Activated CD4-positive, alpha-beta T cell treated with anti-CD3 and anti-CD28 coated beads, Interleukin-2, amount 50 U/mL, for 4 hours (primary cell): ENCODE measurements at places on chromosomes 1 and 21.

DNA sequence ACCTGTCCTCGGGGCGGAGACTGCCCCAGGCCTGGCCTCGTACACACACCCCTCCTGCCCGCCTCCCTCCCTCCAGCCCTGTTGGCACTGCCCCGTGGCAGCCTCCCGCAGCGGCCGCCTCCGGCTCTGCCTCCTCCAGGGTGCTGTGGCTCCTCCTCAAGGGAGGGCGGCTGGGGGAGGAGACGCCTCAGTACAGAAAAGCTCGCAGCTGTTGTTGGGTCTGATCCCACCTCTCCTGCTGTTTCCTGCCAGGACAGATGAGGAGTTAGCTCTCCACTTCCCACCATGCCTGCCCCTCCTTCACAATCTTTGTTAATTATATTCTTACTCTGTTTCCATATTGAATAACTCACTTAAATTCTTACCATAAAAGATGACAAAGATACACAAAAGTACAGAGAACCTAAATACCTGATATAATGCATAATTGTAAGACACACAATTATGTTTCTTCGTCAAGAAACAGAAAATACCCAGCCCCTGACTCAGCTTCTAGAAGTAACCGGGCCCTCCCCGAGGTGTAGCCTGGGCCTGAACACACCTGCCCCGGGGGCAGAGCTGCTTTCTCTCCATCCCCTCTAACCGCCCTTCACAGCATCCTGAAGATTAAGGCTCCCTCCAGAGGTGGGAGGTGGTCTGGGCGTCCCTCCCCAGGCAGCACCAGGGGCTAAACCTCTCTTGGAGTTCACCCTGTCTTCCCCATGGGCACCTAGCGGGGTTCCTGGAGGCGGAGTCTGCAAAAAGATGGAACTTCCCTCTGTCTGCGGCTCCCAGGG, 30.6 kb upstream of the COL6A1 start:
- DNase-seq = no peak

GRCh38 chr1:8879922-8880676, 1.6 kb upstream of the ENO1 start:
- DNase-seq = no peak

DNA sequence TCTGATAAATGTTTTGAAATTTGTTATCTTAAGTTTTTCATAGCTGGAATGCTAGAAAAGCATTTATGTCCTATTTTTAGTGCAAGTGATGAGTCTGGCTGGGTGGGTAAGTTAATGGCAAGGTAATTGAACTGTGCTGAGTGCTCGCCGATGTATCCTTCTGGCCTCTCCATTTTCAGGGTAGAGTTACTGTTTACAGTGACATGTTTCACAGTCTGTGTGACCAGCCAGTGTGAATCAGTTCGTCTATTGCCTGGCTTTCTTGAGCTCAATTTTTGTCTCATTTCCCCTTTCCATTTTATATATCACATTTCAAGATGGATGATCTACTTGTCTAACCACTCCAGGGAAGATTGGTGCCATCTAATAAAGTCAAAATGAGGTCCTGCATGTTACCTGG, 44.1 kb downstream of the ITSN1 start:
- DNase-seq = no peak

- no peak for DNase-seq
Measured at GRCh38 chr1:53107090-53107489, 35.3 kb downstream of the SLC1A7 start.

- DNase-seq = no peak
Measured at GRCh38 chr1:164560121-164560541, 1.1 kb downstream of the PBX1 start.

GRCh38 chr21:35579520-35580293, 480.6 kb downstream of the SETD4 start:
- no peak for DNase-seq

- DNase-seq = no peak
Measured at GRCh38 chr21:24179110-24179509, 1428.2 kb downstream of the MRPL39 start.

DNA sequence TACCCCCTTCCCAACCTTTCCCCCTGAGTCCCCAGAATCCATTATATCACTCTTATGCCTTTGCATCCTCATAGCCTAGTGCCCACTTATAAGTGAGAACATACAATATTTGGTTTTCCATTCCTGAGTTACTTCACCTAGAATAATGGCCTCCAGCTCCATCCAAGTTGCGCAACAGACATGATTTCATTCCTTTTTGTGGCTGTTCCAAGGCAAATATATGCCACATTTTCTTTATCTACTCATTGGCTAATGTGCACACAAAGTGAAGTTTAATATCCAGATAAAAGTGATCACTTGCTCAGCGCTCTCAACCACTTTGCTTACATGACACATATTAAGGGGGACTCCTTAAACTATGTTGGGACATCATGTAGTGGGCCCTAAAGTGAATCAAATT, 72.4 kb upstream of the TIAM1 start:
- no peak for DNase-seq

DNA sequence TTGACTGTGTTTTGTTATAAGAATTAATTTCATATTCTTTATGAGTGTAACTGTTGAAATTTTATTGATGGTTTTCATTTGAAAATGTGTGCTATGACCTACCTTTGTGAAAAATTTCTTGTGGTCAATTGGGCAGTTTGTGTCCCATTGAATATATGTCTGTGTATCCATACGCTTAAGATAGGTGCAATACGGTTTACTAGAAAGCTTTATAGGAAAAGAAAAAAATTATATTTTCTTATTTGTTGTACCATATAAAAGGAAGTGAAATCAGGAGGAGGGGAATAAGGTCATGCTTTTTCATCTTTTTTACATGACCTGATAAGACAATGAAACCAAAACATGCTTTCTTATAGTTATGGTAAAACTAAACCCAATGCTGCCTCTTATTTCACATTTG, 807.7 kb downstream of the USP25 start:
- no peak for DNase-seq

- DNase-seq = no peak
Measured at GRCh38 chr1:10724052-10724494, 72.4 kb downstream of the CASZ1 start.

DNA sequence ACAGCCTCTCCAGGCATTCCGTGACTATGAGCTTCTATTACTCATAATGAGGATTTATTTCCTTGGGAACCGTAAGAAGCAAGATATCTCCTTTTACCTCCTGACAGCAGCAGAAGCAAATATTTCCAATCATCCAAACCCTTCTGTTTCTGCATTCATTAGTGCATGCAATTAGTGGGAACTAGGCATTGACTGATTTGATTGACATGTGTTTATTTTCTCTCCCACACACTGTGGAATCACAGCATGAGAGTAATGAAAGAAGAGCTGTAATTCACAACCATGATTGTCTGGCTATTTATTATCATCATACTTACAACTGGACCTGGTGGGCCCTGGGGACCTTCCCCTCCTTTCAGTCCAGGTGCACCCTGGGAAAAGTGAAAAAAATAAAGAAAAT, 146.8 kb downstream of the COL11A1 start:
- no peak for DNase-seq

GRCh38 chr1:175234639-175235038, 42.1 kb upstream of the KIAA0040 start:
- no peak for DNase-seq

GRCh38 chr1:109509176-109510134, at the start of gene AMIGO1:
TSS of gene AMIGO1 (minus strand) at chr1:109509727. CDS start at chr1:109508912, 815 bp downstream.
- DNase-seq = peak; percentile 44

DNA sequence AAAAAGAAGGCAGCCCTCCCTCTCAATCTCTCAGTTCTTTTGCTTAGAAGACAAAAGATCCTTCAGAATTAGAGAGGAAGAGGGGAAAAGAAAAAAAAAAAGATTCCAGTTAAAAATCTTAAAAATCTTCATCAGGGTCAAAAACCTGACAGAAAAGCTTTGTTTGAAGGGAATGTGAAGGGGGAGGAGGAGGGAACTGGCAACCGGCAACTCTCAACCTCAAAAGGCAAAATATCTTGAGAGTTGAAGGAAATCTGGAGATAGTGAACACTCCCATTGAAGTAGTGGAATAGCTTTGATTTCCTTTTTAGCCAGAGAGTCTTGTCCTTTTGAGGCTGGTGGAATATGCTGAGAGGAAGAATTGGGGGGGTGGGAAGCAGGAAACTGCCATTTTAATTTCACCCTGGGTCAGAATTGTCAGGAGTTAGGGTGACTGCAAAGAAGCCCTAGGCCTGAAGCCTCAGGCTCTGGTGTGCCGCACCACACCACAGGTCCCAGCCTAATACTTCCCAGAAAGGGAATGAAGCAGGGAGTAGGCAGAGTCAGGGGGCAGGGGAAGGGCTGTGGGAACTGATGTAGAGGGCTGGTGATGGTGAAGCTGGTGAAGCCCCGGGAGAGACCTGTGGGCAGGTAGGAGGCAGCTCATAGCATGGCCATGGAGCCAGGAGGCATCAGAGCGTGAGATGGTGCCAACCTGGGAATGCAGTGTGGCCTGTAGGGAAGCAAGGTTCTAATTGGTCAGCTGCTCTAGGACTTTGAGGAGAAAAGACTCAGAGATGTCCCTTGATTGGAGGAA, 24.6 kb downstream of the KIRREL1 start:
- no peak for DNase-seq

DNA sequence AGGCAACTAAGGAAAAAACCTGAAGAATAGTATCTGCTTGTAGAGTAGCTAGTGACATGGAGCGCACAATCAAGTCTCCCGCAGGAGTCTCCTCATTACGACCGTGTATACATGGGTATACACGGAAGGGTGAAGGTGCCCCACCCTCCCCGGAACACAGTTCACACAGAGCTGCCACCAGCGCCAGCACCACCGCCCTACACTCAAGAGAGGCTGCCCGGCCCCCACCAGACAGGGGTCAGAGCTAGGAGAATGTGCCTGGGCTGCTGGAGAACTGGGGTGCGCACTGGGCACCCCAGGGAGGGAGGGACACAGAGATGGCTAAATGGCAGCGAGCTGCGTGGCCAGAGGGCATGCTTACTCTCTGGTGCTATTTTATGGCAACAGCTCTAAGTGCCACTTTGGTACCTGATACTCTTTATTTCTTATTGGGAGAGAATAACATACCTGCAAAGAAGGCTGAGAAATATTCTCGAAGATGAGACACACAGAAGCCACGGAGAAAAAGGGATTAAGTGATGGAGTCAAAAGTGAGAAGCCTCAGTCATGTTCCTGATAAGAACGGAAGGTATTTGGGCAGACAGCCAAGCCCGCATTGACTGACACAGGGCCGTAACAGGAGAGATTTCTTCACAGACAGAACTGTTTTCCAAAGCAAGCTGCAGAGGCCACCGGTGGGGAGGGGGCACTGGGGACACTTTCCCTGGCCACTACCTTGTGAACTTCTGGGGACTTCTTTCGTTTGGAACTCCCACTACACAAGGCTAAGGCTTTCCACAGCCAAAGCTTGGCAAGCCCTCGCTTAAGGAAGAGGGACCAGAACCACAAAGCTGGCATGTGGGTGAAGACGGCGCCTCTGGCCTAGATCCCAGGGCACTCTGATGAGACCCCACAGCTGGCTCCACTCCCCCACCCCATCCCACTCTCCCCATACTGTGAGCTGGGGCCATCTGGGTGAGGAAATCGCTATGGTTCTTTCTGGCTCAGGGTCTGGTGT, 108.0 kb downstream of the PGBD5 start:
- no peak for DNase-seq

DNA sequence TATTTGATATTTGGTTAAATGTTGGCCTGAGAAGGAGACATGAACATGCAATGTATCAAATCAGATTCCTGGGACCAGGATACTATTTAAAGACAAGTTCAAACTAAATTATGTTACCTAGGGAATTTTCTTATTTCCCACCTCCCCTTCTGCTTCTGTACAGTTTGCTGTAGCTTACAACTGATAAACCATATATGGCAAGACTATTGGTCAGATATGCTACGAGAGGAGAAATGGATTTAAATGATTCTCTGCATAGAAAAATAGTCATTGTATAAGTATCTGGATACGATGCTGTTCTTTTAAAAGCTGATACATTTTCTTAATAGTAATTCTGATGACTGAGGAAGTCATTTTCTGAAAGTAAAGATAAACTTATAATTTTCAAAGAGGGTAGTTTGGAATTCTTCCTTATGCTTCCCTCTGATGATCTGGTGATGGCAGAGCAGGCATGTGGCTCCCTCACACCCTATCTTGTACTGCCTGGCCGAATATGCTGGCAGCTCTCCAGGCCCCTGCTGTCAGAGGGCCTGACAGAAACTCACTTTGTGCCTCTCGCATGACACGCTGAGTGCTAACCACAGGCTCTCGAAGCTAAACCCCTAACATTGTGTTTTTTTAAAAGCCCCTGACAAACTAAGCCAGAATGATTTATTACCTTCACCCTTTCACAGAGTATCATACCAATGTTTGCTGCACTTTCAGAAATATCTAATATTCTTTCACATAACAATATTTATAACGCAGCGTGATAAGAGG, 19.4 kb downstream of the RRP15 start:
- no peak for DNase-seq

GRCh38 chr1:33183306-33183705, 1.5 kb upstream of the TRIM62 start:
- no peak for DNase-seq

- DNase-seq = no peak
Measured at GRCh38 chr1:49226758-49227157, 450.1 kb upstream of the BEND5 start.

DNA sequence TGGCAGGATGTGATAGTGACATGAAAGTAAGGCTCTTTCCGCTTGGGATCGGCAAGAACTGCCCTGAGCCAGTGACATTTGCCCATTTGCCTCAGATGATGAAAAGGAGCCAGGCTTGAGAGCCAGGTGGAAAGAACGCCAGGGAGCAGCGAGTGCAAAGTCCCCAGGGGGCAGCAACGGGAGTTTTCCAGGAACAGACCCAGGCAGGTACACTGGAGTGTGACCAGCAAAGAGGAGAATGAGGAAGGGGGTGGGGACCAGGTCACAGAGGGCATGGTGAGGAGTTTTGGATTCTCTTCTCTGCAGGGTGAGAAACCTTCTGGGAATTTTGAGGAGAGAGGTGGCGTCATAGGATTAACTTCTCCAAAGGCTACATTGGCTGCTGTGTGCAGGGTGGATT, 10.8 kb upstream of the ETS2 start:
- DNase-seq = no peak

GRCh38 chr1:119132179-119132578, 8.3 kb downstream of the WARS2 start:
- no peak for DNase-seq

DNA sequence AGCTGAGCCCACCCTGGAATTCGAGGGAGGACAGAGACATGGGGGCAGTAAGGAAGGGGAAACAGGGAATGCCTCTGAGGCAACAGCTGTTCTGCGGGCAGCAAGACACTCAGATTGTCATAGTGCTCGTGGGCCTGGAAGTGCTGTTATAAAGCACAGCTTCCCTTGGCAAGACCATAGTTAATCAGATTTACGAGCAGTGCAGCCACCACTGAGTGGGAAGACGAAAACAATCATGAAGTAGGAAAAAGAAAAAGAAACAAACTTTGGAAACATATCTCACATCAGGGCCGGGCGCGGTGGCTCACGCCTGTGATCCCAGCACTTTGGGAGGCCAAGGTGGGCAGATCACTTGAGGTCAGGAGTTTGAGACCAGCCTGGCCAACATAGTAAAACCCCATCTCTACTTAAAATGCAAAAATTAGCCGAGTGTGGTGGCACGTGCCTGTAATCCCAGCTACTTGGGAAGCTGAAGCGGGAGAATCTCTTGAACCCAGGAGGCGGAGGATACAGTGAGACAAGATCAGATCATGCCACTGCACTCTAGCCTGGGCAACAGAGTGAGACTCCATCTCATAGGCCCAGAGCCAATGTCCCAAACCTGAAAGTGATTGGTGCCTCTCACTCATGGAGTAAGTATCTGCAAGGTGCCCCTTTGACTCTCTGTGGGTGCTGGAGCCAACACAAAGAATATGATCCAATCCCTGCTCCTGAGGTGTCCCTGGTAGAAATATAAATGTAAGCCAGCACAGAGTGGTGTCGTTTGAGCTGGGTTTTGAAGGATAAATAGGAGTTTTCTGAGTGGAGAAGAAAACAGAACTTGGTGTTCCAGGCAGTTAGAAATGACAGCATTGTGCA, 55.6 kb upstream of the GPR153 start:
- DNase-seq = no peak
